Smooth muscle cell of the brain vasculature (primary cell): ENCODE measurements at places on chromosomes 5 and 9.

DNA sequence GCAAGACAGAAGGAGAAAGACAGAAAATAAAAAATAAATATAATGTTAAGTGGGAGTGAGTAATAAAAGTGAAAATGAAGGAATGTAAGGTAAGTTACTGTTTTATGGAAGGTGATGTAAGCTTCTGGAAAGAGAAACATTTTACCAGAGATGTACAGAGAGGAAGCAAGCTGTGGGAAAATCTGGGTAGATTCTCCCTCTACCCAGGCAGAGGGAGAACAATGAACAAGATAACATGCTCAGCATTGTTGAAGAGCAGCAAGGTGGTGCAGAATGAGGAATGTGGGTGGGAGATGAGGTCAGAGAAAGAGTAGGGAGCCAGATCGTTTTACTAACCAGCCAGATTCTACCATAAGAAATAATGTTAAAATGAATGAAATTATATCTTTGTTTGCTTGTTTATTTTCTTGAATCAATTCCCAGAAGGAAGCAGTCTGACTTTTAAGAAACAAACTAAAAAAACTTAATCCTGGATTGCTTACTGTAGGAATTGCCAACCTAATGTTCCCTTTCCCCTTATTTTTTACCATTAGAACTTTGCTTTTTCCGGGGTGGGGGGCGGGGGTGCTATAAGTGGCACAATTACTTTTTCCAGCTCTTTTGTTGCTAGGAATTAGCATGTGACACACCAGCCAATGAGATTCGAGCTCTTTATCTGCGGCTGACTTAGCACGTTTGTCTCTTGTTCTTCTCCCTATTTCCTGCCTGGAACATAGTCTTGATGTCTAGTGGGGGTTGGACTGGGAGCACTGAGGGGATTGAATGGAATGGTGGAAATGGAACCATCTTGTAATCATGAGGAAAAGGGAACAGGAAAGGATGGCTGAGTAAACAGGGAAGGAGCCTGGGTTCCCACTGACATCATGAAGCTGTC, 356.7 kb downstream of the TMEM167A start:
- DNase-seq: no peak

DNA sequence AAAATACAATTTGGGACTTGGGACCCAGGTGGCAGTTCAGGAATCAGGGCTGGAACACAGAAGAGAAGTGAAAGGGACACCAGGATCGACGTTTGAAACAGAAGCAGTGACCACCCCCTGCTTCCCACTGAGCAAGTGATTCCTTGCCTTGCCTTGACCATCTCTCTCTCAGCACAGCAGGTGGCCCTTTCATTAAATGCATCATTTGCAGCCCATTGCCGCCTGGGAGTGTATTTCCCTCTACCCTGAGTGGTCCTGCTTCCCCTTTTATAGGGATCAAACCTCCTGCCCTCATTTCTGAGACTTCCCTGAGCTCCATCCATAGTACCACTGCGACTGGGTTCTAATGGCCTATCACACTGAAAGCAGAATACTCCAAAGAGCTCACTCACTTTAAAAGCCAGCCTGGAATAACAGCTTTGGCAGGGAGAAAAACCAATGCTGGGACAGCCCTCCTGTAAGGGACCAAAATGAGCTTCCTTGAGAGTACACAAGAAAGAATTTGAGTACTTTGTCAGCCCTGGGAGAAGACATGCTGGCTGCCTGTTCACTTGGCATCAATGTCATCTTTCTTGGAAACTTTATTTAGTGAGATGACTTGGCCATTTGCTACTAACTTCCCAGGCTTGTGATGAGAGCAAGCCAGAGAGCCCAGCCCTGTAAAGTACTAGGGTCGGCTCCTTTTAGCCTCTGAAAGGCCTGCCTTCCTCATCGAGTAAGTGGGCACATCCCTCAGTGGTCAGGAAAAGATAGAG, 149.7 kb downstream of the SLIT3 start:
- no peak for DNase-seq

DNA sequence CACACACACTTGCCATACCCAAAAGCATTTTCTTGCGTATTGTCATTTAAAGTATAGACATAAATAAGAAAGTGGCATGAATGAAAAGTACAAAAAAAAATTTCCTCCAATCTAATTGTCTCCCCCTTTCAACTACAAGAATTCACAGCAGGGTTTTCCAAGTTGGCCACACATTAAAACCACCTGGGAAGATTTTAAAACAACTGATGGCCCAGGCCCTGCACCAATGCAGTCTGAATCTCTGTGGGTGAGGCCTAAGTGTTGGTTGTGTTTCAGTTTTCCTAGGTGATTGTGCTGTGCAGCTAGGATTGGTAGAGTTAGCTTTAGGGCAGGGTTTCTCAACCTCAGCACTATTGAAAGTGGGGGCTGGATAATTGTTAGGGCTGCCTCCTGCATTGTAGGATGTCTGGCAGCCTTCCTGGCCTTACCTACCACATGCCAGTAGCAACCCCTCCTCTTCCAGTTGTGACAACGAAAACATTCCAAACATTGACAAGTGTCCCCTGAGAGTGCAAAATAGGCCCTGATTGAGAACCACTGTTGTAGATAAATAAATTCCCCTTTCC, 337.1 kb downstream of the KIAA0825 start:
- DNase-seq: no peak

- DNase-seq: no peak
Observed at GRCh38 chr5:135964670-135965320, 10.0 kb upstream of the LECT2 start.

DNA sequence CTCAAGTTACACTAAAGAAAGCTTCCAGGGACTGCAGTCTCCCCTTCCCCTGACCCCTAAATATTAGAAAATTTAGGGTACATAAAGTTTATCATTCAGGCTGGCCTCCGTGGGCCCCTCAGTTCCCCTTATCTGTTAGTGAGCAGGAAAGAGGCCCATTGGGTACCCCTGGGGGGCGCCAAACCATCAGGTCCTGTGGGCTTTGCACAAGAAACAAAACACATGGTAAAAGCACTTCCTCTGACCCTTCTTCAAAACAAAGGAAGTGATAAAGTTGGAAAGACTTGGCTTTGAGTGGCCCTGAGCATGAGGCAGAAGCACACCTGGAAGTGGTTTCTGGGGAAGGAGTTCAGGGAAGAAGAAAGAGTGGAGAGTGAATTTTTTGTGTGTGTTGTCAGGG, 213.0 kb downstream of the SMARCA2 start:
- DNase-seq: no peak

DNA sequence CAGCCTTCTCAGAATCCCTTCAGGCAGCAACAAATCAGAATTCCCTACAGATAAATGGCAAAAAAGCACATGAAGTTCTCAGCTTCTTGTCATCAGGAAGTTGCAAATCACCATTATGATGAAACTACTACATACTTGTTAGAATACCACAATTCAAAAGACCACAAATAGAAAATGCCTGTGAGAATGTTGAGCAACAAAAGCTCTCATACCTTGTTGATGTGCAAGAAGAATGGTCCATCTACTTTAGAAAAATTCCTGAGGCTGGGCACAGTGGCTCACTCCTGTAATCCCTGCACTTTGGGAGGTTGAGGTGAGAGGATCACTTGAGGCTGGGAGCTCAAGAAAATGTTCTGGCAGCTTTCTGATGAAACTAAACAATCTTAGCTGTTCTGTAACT, 278.1 kb downstream of the ICE1 start:
- no peak for DNase-seq

DNA sequence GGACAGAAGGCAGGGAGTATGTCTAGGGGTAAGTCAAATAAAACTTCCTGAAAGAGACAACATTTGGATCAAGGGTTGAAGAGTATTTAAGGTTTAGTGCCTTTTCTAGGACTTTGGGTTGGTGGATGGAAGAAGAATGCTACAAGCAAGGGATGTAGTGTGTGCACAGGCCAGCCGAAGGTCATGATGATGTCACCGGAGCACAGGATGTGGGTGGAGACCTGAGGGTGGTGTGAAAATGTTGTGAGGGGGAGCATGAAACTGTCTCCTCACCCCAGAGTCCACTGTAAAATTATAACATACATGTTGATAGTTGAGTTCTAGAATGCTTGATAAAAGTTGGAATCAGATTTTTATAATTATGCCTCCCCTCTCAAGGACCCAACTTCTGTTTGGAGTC, 553.3 kb upstream of the SGCD start:
- no peak for DNase-seq
